Neural progenitor cell (in vitro differentiated cells): ENCODE measurements at places on chromosomes 7 and 10. TPM values are rescaled to one million over a fixed set of nuclear protein-coding genes. Genes with fewer than 3 reads are reported as not detected.

The OR6V1 gene
- not detected in 2 replicates for total RNA-seq

DNA sequence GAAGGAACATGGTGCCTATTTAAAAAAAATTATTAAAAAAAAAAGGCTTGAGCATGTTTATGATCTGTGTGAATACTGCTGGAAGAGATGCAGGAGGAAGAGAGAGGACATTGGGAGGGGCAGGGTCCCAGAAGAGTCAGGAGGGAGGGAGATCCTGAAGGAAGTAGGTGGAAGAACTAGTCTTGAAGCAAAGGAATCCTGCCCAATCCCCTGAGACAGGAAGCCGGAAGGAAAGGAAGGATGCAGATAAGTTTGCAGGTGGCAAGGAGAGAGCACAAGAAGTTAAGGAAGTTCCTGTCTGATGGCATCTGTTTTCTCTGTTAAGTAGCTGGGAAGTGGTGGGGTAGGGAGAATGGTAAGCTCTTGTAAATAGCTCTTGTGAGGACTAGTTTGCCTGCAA is 318.5 kb downstream of the DOCK4 start:
- DNase-seq: no peak
- no peaks in the 10 kb centered on the region for H3K4me1 ChIP-seq
- H3K27ac ChIP-seq: no peak overlapping the region

The GRID2IP gene
- total RNA-seq: 0.31 TPM in 1 of 2 replicates, not detected in the other

The MYO1G gene
- 0.03 TPM in 1 of 2 replicates, not detected in the other for total RNA-seq

The WASHC2A gene
- 17.7 and 17.9 TPM in 2 replicates for total RNA-seq
